ENCODE measurements at places on chromosomes 5 and 9. TPM values are rescaled to one million over a fixed set of nuclear protein-coding genes. Genes with fewer than 3 reads are reported as not detected.
A peak's percentile ranks its signal among the peaks of the same experiment; 100 is the strongest.

Gene FOXD4
- 0.29 TPM for total RNA-seq

Gene PCDHA11
- total RNA-seq, result 0.36 TPM

Gene NR3C1
- 113 TPM for total RNA-seq

- H3K27me3 ChIP-seq, result no peaks in the 10 kb centered on the region
- H3K4me3 ChIP-seq, result no peak overlapping the region
- peaks cover 10% of the 10 kb centered on the region for H3K4me1 ChIP-seq
- peak; percentile 83 for DNase-seq
Observed at GRCh38 chr5:59193616-59194319, 610.9 kb downstream of the RAB3C start.

Gene ZER1
- 26.4 TPM for total RNA-seq

DNA sequence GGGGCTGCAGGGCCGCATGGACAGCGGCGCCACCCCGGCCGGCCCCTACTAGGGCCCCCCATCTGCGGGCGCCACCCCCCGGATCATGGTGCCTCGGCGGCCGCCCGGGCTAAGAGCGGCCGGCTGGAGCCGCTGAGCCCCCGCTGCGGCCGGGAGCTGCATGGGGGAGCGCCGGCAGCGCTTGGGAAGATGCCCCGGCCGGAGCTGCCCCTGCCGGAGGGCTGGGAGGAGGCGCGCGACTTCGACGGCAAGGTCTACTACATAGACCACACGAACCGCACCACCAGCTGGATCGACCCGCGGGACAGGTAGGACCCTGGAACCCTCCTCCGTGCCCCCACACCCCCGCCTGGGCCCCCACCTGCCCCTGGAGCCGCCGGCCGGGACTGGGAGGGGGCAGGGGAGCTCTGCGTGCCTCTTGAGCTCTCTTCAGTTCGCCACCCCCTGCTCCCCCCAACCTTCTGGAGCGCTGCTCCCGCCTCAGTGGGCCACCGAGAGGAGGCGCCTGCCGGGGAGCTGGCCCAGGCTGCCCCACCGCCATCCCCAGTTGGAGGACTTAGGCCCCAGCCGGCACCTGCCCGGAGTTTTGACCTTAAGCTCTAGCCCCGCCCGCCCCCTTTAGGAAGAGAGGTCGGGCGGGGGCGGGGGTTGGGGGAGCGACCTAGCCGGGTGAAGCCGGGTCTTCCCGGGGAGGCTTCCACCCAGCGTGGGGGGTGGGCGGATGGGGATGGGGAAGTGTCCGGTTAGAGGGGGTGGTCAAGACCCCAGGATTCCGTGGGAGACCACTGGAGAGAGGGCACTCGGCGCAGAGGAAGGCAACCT lies 730 bp downstream of the WWC1 start:
- no peaks in the 10 kb centered on the region for H3K27me3 ChIP-seq
- H3K4me1 ChIP-seq, result peaks cover 14% of the 10 kb centered on the region
- peak overlapping the region; percentile 70 for H3K4me3 ChIP-seq
- DNase-seq, result peak; percentile 90

DNA sequence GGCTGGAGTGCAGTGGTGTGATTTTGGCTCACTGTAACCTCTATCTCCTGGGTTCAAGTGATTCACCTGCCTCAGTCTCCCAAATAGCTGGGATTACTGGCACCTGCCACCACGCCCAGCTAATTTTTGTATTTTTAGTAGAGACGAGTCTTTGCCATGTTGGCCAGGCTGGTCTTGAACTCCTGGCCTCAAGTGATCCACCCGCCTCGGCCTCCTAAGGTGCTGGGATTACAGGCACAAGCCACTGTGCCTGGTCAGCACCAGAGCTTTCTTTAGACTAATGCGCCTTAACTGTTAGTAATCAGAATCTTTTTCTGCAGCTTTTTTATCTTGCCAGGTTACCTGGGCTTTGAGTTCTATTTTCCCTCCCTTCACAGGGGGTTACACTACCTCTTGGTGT lies 18.4 kb downstream of the PTGS1 start:
- H3K36me3 ChIP-seq, result no peaks in the 10 kb centered on the region
- no peak overlapping the region for H3K27ac ChIP-seq
- peaks cover 9% of the 10 kb centered on the region for H3K4me1 ChIP-seq
- no peak overlapping the region for H3K4me3 ChIP-seq
- DNase-seq, result no peak

Gene MCTP1
- total RNA-seq, result 5.8 TPM
